GM23338 (cell line): ENCODE measurements at places on chromosomes 11 and 22. TPM values are rescaled to one million over a fixed set of nuclear protein-coding genes. Genes with fewer than 3 reads are reported as not detected.

DNA sequence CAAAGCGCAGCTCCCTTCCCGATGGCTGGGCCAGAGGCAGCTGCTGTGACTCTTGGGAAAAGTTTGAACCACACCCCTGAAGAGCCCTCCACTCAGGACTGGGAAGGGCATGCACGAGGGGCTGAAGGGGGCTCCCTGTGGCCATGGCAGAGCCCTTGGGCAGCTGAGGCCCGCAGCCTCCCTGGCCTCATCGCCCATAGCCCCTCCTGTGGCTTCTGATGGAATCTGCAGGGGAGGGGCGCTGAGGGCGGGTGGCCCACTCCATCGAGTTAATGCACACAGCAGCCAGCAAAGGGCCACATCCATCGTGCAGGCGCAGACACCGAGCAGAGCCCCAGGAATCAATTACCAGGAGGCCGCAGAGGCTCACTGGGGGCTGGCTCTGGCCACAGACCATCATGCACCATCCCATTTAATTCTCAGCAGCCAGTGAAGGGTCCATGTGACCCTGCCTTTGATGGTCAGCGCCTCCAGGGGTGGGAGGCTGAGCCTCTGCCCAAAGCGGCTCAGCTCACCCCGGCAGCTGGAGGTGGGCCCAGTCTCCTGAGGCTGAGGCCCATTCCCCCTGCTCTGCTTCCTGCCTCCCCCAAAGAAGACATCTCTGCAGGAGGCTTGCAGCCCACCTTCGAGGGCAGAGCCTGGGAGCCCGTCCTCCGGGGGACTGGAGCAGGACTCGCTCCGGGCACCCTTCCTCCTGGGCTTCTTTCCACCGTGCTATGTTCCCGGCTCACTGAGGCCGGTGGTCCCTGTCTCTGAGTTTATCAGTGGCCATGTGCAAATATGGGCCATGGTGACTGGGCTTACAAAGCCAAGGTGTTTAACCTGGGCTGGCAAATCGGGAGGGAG lies 1410.2 kb downstream of the BRD1 start:
- H3K27me3 ChIP-seq: no peaks in the 10 kb centered on the region
- no peaks in the 10 kb centered on the region for H3K4me1 ChIP-seq
- H3K27ac ChIP-seq: no peak overlapping the region
- H3K36me3 ChIP-seq: no peaks in the 10 kb centered on the region
- H3K4me3 ChIP-seq: no peak overlapping the region

DNA sequence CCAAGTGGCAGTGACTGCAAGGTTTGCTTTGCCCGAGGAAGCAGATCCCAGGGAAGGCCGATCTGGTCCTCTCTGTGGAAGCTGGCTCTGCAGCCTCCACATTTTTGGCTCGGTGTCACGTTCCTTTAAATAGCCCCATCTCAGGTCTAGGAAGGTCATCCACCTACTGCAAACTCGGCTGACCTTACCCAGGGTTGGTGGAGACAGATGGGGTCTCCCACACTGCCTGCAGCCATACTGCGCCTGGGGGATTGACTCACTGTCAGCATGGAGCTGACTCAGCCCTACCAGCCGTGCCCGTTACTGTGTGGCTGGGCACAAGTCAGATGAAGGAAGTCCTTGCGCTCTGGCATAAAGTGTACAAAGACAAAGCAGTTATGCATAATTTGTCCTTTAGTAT lies 16.9 kb downstream of the CDPF1 start:
- H3K36me3 ChIP-seq: no peaks in the 10 kb centered on the region
- H3K4me1 ChIP-seq: no peaks in the 10 kb centered on the region
- H3K4me3 ChIP-seq: no peak overlapping the region
- H3K27ac ChIP-seq: no peak overlapping the region
- no peaks in the 10 kb centered on the region for H3K27me3 ChIP-seq

- no peaks in the 10 kb centered on the region for H3K4me1 ChIP-seq
- no peak for DNase-seq
- H3K27me3 ChIP-seq: no peaks in the 10 kb centered on the region
- no peaks in the 10 kb centered on the region for H3K36me3 ChIP-seq
- no peak overlapping the region for H3K4me3 ChIP-seq
Measured at GRCh38 chr11:5246772-5247471, 2.7 kb downstream of the HBG1 start.

Gene NAALADL1
- total RNA-seq: 11.0 and 13.7 TPM in 2 replicates

DNA sequence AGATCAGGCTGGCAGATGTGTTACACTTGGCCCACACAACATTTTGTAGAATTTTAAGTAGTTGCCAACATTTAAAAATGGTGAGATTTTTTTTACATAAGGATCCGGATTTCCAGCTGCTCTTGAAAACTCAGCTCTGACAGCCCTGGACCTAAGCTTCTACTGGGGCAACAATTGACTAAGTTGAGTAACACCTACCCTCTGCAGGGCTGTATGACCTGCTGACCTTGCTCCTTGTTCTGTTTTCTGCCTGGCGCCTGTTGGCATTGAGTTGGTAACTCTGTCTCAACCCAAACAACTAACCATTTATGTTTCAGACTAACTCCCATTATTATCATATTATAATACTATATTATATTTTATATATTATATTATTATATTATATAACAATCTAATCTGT lies 21.1 kb upstream of the LRRC55 start:
- DNase-seq: no peak
- H3K4me1 ChIP-seq: peaks cover 3% of the 10 kb centered on the region
- H3K27ac ChIP-seq: no peak overlapping the region
- H3K4me3 ChIP-seq: no peak overlapping the region
- no peaks in the 10 kb centered on the region for H3K27me3 ChIP-seq

- DNase-seq: no peak
- no peaks in the 10 kb centered on the region for H3K4me1 ChIP-seq
- no peaks in the 10 kb centered on the region for H3K27me3 ChIP-seq
- H3K27ac ChIP-seq: no peak overlapping the region
Measured at GRCh38 chr11:62309991-62310390, 11.1 kb upstream of the SCGB1D4 start.

DNA sequence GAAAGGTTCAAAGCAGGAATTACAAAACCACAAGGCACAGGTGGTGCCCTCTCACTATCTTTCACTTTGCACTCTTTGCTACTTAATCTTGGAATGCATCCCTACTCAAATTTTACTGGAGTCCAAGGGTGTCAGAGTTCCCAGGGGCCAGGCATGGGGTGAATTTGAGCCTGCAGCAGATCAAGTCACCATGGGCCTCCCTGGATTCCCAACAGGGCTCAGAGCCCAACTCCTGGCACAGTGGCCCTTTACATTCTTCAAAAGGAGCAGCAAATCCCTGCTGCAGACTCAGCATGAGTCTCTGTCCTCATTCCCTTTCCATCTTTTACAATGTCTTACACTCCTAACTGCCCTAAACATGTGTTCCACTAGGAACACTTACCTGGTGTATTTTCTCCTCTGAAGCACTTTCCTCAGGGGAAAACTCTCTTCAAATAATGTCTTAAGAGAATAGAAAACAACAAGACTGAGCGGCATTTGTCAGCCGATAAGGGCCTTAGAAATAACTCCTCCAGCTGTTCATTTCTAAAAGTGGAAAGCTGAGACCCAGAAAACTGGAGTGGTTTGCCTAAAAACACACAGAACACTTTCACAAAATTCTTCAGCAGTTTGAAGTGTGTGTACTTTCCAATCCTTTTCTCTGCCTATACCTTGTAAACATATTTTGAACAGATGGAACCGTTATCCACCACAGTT lies 596.0 kb downstream of the INSC start:
- peaks cover 22% of the 10 kb centered on the region for H3K27me3 ChIP-seq
- H3K4me1 ChIP-seq: peaks cover 15% of the 10 kb centered on the region

Gene CFAP300
- total RNA-seq: 1.2 and 1.4 TPM in 2 replicates

- H3K4me3 ChIP-seq: no peak overlapping the region
- H3K27me3 ChIP-seq: no peaks in the 10 kb centered on the region
- no peaks in the 10 kb centered on the region for H3K36me3 ChIP-seq
- H3K27ac ChIP-seq: no peak overlapping the region
- H3K4me1 ChIP-seq: peaks cover 31% of the 10 kb centered on the region
Measured at GRCh38 chr22:42966497-42966896, 48.5 kb downstream of the PACSIN2 start.

Gene AGBL2
- 1.6 and 5.6 TPM in 2 replicates for total RNA-seq

- peaks cover 47% of the 10 kb centered on the region for H3K27me3 ChIP-seq
- H3K27ac ChIP-seq: no peak overlapping the region
- DNase-seq: no peak
- no peak overlapping the region for H3K4me3 ChIP-seq
Measured at GRCh38 chr22:44624689-44625420, 77.1 kb upstream of the PRR5 start.

DNA sequence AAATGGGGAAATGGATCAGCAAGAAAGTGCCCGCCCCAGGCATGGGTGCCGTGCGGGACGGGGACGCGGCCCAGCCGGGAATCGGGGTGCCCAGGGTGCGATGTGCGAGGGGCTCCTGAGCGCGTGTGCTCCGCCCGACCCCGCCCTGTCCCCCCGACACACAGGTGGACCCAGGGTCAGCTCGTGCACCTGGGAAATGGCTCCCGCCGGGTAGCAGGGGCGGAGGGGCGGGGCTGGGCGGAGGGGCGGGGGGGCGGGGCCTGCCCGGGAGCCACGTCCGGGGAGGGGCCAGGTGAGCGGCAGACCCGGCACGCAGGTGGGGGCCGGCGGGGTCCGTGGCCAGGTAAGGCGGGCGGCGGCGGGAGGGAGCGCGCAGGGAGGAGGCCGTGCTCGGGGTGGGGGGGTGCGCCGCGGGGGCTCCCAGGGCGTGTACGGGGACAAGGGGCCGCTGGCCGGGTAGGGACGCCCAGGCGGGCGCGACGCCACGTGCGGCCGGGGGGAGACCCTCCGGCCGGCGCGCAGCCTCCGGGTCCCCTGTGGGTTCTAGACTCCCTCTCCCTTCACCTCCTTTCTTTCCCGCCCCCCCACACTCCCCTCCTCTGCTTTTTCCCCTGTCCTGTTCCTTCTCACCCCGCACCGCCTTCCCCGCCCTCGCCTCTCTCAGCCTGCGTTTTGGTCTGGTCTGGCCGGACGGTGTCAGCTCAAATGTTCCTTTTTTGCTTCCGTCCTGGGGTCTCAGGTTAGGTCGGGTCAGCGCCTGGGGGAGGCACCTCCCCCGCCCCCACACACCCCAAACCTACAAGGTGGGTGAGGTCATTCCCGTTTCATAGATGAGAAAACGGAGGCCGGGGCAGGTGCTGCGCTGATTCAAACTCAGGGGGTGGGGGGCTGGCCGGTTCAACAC lies at the start of gene ARHGAP8:
TSS of gene ARHGAP8 (plus strand) at position 291 of the 904 bp plus-strand sequence. CDS start 33,953 bp downstream, outside the sequence.
- H3K4me1 ChIP-seq: peaks cover 36% of the 10 kb centered on the region
- peak; percentile 85 for DNase-seq
- H3K27ac ChIP-seq: peak within 1 kb of the TSS; percentile 39; the same call in 1 of the 2 replicates
- no peaks in the 10 kb centered on the region for H3K36me3 ChIP-seq

DNA sequence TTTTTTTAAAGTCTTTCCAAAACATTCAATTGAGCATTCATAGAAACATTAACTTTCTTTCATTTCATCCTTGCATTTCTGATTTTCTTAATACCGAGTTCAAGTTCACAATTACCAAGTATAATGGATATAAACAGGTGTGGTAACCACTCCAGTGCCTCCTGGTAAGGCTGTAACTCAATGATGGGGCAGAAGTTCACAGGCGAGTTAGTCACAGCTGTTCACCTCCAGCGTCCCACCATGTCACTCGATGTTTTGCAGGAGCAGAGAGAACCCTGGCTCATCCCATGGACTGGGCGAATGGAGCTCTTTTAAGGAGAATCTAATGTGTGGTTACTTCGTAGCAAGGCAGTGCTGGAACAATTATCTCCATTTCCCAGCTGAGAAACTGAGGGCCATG lies 94.4 kb upstream of the ALX4 start:
- no peak overlapping the region for H3K27ac ChIP-seq
- H3K27me3 ChIP-seq: no peaks in the 10 kb centered on the region
- no peak for DNase-seq
- H3K36me3 ChIP-seq: no peaks in the 10 kb centered on the region
- H3K4me3 ChIP-seq: no peak overlapping the region

GRCh38 chr11:68661697-68662603 lies 22.4 kb upstream of the GAL start:
- no peak overlapping the region for H3K27ac ChIP-seq
- no peaks in the 10 kb centered on the region for H3K27me3 ChIP-seq
- H3K4me1 ChIP-seq: no peaks in the 10 kb centered on the region; the same call in 1 of the 2 replicates
- no peaks in the 10 kb centered on the region for H3K36me3 ChIP-seq
- no peak for DNase-seq
- H3K4me3 ChIP-seq: no peak overlapping the region

GRCh38 chr22:22061085-22062077 lies 78.8 kb upstream of the TOP3B start:
- no peaks in the 10 kb centered on the region for H3K4me1 ChIP-seq
- H3K27me3 ChIP-seq: peaks cover 100% of the 10 kb centered on the region
- no peak overlapping the region for H3K4me3 ChIP-seq
- H3K27ac ChIP-seq: no peak overlapping the region
- H3K36me3 ChIP-seq: no peaks in the 10 kb centered on the region

DNA sequence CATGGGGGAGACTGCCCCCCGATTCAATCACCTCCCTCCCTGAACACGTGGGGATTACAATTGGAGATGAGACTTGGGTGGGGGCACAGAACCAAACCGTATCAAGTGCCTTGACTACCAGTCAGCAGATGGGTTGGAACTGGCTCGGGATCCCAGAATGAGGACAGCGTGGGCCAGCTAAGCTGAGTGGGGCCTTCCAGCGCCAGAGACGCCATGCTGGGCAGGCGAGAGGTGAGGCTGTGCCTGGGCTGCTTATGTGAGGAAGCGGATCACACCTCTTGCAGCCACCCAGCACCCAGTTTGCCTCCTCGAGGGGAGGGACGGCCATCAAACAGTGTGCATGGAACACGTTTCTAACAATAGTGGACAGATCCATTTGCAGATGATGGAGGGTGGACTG lies 195.1 kb downstream of the TBC1D22A start:
- no peak overlapping the region for H3K27ac ChIP-seq
- no peaks in the 10 kb centered on the region for H3K27me3 ChIP-seq
- no peak for DNase-seq

- no peaks in the 10 kb centered on the region; the same call in 1 of the 2 replicates for H3K4me1 ChIP-seq
- no peak overlapping the region for H3K27ac ChIP-seq
- H3K36me3 ChIP-seq: no peaks in the 10 kb centered on the region
- no peak for DNase-seq
Measured at GRCh38 chr11:128469220-128469619, 118.1 kb downstream of the ETS1 start.

GRCh38 chr11:27254744-27255446 lies 108.1 kb downstream of the CCDC34 start:
- H3K27me3 ChIP-seq: no peaks in the 10 kb centered on the region
- H3K36me3 ChIP-seq: no peaks in the 10 kb centered on the region
- no peak for DNase-seq
- no peaks in the 10 kb centered on the region for H3K4me1 ChIP-seq
- no peak overlapping the region for H3K27ac ChIP-seq

- no peak overlapping the region for H3K4me3 ChIP-seq
- no peaks in the 10 kb centered on the region for H3K27me3 ChIP-seq
- DNase-seq: no peak
- no peaks in the 10 kb centered on the region for H3K4me1 ChIP-seq
- no peak overlapping the region for H3K27ac ChIP-seq
- H3K36me3 ChIP-seq: no peaks in the 10 kb centered on the region
Measured at GRCh38 chr22:43542681-43543521, 131.1 kb downstream of the MPPED1 start.

Gene CNTN5
- total RNA-seq: not detected in 2 replicates

DNA sequence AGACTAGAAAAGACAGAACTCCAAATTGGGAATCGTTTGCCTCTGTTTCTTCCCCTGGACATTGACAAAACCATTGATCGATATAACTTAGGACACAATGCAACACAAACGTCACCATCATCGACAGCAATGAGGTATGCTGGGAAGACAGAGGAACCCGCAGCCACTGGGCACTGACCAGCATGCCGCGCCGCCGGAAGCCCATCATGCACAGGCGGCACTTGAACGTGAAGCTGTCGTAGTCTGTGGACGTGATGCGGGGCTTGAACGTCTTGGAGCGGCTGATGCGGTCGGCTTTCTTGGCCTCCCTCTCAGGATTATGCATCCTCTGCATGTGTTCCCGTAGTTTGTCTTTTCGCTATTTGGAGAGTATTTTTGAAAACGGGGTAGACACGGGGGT lies 23.0 kb upstream of the NFRKB start:
- no peaks in the 10 kb centered on the region for H3K27me3 ChIP-seq
- no peak for DNase-seq
- no peaks in the 10 kb centered on the region for H3K4me1 ChIP-seq
- H3K27ac ChIP-seq: no peak overlapping the region; the same call in 1 of the 2 replicates
- H3K4me3 ChIP-seq: no peak overlapping the region
